ENCODE measurements at places on chromosomes 3 and 15.

GRCh38 chr3:101828691-101829436 is 20.4 kb upstream of the NFKBIZ start:
- no peak for DNase-seq

DNA sequence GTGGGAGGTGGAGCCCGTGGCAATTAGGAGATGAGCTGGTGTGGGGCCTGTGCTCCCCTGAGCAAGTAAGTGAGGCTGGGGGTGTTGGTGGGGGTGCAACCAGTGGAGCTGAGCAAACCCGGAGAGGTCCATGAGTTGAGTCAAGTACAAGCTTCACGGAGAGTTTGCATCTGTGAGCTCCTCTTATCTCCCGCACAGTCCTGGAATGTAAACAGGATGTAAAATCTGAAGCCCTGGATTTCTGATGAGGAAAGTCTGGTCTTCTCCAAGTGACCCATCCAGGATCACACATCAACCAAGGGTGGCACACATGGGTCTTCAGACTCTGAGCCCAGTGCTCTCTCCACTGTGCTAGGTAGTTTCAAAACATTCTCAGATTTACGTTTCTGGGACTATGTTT is 67.8 kb downstream of the LSM3 start:
- DNase-seq = no peak

DNA sequence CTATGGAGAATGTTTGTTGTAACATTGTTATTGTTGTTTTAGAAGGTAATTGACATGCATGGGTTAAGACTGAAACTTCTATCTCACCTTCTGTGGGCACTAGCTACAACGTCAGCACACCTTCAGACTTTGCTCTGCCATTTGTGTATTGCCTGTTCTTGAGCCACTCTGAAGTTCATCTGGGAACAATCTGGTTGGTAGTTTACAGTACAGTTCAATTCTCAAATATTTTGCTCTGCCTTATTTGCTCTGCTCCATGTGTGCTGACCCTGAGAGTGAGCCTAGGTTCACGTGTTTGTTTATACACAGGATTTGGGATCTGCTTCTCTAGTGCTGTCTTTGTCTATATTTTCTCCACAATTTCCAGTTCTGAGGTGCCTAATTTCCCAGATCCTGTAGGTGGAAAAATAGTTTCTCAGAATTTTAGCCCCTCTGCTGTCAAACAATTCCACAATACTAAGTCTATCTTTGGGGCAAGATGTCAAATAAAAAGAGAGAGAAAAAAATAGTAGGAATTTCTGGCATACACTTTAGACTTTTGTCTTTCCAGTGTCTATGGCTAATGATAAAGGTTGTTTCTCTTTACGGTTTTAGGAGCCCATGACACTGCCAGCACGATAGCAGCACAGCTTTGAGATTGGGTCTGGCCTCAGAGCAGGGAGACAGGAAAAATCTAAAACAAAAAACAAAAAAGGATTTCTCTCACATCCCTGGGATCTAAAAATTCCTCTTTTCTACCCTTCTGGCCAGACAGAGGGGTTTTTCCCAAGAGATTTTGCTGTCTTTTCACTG is 721.4 kb downstream of the VGLL3 start:
- DNase-seq = no peak

GRCh38 chr3:55521064-55521737 is 34.1 kb upstream of the WNT5A start:
- no peak for DNase-seq

DNA sequence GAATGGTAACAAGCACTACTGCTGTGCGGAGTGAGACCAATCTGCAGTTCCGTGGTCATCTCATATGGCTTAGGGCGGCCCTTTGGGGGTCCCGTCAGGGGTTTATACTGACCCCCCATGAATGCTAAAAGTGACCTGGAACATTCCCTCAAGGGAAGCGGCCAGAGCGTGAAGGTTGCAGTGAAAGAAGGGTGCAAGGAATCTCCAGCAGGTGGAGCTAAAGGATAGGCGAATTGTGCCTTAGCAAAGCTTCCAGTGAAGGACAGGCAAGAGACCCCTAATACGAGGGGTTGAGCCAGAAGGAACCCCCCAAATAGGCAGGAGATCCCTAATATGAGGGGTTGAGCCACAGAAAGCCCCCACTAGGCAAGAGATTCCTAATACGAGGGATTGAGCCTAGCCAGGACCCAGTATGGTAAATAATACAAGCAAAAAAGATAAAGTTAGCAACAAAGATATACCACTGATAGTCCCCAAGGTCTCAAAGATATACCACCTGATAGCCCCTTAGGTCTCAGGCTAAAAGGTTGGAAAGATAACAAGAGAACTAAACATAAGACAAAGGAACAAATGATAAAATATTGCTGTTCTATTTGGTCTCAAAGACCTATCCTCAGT is 32.8 kb downstream of the ZNF589 start:
- DNase-seq = peak; percentile 2

GRCh38 chr3:171261487-171261886 is 198.7 kb downstream of the TNIK start:
- DNase-seq = no peak

DNA sequence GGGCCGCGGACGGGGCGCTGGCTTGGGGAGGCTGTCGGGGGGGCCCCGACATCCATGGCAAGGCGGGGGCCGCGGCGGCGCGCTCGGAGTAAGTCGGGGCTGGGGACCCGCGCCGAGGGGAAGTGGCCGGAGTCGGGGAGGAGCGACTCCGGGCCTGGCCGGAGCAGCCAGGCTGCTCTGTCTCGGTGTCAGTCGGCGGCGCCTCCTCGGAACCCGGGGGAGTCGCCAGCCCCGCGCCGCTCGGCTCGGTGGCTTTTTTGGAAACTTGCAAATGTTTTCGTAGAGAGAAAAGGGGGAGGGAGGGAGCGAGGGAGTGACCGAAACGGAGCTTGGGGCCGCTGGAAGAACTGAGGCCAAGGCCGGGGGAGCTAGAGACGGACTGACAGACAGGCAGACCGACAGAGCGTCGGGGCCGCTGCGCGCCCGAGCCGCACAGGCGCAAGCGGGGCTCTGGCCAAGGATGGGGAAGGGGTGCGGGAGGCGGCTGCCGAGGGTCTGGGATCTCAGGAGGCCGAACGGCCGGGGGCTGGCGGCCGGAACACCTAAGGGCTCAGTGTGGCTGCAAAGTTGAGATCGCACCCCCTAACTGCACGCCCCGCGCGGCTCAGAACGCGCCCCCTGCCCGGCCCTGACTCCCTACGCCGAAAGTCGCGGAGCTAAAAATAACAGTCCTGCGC is 5.0 kb downstream of the PTH1R start:
- no peak for DNase-seq

GRCh38 chr15:84046064-84046637 is 189.4 kb upstream of the GOLGA6L4 start:
- DNase-seq = no peak

- DNase-seq = no peak
These were observed at the start of gene CPEB1 for GRCh38 chr15:82647045-82647834. Gene CPEB1, minus strand, starts transcription at chr15:82647363. Its CDS starts 18,904 bp downstream, at chr15:82628459.

GRCh38 chr3:142779591-142779990 is 55.8 kb downstream of the TRPC1 start:
- DNase-seq = no peak

DNA sequence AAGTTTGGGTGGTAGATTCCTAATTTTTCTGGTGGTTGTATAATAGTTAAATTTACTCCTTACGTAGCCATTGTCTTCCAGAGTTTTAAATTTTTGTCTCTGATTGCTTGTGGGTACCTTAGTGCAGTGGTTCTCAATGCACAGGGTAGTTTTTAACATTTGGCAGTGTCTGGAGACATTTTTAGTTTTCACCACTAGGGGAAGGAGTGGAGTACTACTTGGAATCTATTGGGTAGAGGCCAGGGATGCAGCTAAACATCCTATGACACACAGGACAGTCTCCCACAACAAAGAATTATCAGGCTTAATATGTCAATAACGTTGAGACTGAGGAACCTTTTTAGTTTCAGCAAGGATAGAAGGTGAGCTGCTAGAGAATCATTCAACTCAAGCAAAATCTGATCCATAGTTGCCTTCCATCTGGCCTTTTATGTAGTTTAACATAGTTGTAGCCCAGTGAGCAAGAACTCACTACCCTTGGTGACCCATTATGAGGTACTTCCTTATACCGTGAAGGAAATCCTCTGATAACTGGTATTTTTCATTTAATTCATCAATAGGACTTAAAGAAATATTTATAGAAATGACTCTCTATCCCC is 8.6 kb upstream of the STX19 start:
- DNase-seq = no peak

DNA sequence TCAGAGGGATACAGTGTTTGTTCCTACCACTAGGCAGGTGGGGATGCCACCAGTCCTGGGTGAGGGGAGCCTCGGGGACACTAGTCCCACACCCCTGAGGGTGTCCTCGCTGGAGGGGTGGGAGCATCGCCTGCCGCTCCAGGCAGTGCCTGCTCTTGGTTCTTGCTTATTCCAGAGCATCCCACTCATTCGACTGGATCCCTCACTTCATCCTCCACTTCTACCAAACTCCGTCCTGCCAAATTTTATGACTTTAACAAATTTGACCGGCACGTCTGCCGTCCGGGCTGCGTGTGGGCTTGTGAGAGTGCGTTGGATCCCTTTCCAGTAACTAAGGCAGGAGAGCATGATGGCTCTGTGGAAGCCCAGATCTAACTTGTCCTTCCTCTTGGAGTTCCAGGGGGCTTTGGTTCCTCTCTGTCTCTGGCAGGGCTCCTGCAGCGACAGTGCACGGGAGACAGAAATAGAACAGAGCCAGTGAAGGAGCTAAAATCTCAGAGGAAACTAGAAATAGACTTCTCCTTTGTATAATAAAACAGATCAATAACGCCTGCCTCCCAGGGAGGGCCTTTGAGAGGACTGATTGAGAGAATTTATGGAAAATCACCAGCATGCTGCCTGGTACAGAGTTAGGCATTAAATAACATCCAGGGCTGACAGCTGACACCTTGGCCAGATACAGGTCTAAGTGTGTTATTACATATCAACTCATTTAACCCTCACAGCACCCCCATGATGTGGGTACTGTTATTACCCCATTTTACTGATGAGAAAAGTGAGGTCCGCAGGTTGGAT is 34.5 kb downstream of the MGLL start:
- DNase-seq = no peak

DNA sequence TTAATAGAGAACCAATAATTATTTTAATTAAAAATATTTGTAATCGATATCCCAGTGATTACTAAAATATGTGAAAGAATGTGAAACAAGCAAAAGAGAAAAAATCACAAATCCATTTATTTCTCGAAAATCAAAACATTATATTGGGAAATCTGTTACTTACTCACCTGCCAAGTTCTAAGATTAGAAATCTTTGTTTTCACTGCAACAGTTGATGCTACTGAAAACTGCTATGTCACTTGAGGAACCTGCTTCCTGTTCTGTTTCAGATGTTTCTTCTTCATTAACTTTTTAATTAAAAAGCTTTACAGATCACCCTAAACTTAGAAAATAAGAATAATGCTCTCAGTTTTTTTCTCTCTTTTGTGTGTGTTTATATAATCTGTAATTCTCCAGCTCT is 13.7 kb upstream of the DPH6 start:
- no peak for DNase-seq

DNA sequence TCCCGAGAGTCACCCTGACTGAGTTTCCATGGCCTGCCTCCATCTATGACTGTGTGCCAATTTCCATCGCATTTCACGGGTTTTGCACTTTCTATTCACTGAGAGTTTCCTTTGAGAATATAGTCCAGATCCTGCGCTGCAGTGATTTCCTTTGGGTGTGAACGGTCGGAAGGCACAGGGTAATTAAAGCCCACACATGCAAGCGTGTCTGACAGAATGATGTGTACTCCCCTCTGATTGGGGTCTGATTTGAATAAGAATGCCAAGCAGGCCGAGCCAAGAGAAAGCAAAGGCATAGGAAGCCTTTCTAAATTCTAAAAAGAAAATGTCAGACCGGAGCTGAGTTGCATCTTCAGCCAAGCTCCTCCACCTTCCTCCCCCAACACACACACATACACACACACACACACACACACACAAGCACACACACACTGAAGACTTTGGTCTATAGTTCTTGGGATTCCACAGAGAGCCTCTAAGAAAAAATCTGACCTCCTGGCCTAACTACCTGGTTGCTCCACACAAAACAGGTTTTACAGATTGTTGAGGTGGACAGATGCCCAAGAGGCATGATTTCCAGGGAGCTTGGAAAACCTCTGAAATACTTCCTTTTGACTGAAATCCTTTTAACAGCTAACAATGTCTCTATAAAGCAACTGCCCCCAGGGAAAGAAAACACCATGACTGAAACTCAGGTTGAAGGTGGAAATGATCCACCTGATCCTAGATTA is 59.7 kb upstream of the LRRN1 start:
- DNase-seq = no peak

- no peak for DNase-seq
These were observed 47.6 kb upstream of the SEC61A1 start for GRCh38 chr3:128004661-128005060.

- no peak for DNase-seq
These were observed 107.5 kb upstream of the SLC2A2 start for GRCh38 chr3:171133796-171134569.

DNA sequence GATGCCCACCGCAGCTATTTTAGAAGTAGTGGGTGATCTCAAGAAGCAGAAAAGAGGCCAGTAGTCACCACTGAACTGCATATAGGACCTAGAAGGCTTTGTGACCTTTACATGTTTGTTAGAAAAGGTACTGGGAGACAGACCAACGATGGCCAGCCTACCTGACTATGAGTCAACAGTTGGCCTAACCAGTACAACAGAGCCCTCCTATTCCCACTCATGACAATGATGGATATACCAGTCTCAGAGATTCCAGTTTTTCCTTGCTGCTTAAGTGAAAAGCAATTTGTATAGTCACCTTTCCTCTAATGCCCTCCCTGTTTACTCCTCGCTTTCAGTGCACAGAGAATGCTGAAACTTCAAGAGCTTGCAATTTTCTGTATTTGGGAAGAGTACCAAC is 86.6 kb upstream of the PPIB start:
- DNase-seq = no peak

- DNase-seq = no peak
These were observed 561 bp upstream of the OSTN start for GRCh38 chr3:191198480-191198879.

DNA sequence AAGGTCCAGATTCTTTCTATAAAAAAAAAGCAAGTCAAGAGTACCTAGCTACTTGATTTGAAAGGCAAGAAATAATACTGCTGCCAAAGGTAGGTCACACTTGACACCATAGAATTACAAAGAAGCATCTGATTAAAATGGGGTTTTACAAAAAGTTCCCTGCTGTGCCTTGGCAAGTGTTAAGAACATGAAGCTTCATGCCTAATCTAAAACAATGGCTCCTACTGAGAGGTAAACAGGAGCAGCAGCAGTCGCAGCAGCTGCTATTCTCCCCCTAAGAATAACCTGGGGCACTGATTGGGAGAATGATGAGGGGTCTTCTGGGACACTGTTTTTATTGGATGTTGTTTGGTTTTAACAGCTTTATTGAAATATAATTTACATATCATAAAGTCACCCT is 14.1 kb downstream of the UBP1 start:
- DNase-seq = no peak

- no peak for DNase-seq
These were observed 19.1 kb downstream of the FAM81A start for GRCh38 chr15:59457103-59457502.

DNA sequence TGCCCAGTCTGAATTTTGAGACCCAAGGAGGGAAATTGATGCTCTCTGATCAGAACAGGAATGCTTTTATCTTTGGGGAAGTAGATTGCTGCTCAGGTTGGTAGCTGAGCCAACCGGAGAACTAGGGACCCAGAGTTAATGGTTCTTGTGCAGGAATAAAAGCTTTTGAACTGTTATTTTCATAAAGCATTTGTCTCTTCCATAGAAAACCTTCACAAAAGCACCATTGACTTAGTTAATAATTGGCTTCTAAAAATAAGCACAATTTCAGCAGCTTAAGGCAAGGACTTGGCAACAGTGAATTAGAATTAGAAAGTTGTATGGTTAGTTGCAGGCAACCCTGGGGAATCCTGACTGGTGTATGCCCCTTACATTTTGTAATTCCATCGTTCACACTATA is 53.8 kb downstream of the MAP2K1 start:
- no peak for DNase-seq

All from NCI-H187 (cell line).